Neuronal stem cell (in vitro differentiated cells): ENCODE measurements at places on chromosomes 5 and 9.

- DNase-seq = no peak
These were observed 42.1 kb upstream of the HTR4 start for GRCh38 chr5:148696187-148697036.

DNA sequence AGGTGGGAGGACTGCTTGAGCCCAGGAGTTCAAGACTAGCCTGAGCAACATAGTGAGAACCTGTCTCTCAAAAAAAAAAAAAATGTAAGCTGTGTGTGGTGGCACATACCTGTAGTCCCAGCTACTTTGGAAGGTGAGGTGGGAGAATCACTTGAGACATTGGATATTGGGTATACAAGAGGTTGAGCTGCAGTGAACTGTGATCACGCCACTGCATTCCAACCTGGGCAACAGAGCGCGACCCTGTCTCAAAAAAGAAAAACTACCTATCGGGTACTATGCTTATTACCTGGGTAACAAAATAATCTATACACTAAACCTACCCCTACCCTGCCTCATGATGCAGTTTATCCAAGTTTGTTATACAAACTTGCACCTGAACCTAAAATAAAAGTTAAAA is 64.9 kb downstream of the AOPEP start:
- no peak for DNase-seq

DNA sequence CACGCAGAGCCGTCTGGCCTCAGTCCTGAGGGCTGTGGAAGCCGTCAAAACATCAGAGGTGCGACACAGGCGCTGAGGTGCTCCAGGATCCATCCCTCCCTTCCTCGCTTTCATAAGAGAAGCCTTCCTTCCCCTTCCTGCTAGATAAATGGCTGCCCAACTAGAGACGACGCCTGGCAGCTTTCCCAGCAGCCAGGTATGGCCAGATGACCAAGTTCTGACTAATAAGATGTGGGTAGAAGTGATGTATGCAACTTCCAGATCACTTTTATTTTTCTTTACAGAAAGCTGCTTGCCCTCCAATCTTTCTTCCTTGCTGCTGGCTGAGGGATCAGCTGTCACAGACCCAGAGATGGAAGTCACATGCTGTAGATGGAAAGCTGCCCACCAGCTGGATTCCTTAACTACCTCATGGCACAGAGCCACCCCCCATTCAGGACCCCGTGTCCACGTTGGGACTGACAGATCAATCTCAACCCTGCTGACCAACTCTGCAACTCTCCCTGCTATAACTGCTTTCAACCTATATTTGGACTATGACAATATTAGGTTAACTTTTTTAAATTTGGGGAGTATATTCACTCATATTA is 8.8 kb downstream of the MAPK9 start:
- no peak for DNase-seq

DNA sequence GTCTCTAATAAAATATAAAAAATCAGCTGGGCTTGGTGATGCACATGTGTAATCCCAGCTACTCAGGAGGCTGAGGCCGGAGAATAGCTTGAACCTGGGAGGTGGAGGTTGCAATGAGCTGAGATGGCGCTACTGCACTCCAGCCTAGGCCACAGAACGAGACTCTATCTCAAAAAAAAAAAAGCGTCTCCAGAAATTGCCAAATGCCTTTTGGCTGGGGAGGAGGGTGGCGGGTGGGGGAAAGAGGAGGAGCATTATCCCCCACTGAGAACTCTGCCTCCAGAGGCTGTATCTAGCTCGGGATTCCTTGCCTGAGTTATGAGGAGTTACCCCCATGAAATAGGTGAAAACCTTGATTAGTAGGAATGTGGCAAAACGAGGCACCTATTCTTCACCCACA is 4.8 kb downstream of the ROPN1L start:
- DNase-seq = no peak

GRCh38 chr5:77798456-77798855 is 22.3 kb upstream of the TBCA start:
- DNase-seq = no peak

GRCh38 chr9:37574241-37574721 is 1.9 kb downstream of the FBXO10 start:
- no peak for DNase-seq

- DNase-seq = no peak
These were observed 19.7 kb upstream of the TERT start for GRCh38 chr5:1314564-1314982.

- DNase-seq = no peak
These were observed 174.7 kb downstream of the CACNA1B start for GRCh38 chr9:138052322-138052615.

GRCh38 chr5:153891394-153891793 is 147.3 kb downstream of the FAM114A2 start:
- no peak for DNase-seq

DNA sequence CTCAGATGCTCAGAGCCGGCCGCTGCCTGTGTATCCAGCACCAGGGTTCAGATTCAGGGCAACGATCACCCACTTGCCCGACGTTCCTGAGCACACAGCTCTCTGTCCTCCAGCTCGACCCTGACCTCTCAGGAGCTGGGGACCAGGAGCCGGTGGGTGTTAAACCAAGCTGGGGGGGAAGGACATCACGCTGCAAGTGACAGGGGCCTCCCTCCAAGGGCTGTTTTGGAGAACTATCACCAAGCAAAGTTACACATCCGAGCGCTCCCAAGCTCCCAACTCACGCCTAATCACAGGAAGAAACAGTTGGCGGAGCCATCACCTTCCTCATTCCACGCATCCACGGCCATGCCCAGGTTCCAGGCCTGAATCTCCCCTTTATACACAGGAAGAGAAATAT is 51.5 kb upstream of the ZNF354A start:
- no peak for DNase-seq

- no peak for DNase-seq
These were observed 134.6 kb upstream of the PPP1R26 start for GRCh38 chr9:135344915-135345500.

DNA sequence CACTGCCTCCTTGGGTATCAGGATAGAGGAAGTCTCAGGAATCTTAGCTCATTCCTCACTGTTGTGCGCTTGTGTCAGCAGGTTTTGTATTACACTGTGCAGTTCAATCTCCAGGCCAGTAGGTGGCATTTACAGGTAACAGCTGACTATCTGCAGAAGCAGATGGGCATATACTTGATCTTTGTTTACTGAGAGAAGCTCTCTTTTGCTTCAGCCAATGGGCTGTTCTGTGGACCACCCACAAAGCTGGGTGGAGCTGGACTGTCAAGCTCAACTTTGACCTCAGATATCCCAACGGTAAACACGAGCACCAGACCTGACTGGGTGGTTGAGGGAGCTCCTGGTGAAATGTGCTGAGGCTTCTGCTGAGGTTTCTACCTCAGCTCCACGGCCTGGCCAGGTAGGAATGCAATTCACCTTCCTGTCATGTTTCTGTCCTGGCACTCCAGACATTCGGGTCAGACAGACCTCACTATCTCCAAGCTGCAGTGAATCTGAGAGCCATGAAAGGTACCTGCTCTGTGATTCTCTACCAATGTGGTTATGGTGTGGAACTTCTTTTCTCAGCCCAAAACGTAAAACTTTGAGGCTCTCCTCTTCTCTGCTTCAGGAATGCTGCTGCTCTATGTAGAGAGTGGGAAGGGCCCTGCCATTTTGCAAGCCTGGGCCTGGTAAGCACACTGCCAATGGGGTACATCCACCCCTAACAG is 167.9 kb upstream of the ACTBL2 start:
- DNase-seq = no peak

DNA sequence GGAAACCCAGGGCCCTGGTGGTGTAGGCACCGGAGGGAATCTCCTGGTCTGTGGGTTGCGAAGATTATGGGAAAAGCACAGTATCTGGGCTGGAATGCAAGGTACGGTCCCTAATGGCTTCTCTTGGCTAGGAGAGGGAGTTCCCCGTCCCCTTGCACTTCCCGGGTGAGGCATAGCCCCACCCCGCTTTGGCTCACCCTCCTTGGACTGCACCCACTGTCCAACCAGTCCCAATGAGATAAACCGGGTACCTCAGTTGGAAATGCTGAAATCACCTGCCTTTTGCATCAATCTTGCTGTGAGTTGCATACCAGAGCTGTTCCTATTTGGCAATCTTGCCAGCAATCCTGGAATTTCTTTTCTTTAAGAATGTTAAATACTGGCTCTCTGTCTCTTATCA is 1429.1 kb downstream of the MAT2B start:
- DNase-seq = no peak

GRCh38 chr5:4113426-4113825 is 517.8 kb downstream of the IRX1 start:
- no peak for DNase-seq

GRCh38 chr9:2291980-2292704 is 277.0 kb downstream of the SMARCA2 start:
- DNase-seq = no peak

GRCh38 chr5:132096904-132097303 is 23.3 kb downstream of the CSF2 start:
- DNase-seq = no peak

GRCh38 chr5:154949781-154950180 is 8.9 kb downstream of the MRPL22 start:
- no peak for DNase-seq

DNA sequence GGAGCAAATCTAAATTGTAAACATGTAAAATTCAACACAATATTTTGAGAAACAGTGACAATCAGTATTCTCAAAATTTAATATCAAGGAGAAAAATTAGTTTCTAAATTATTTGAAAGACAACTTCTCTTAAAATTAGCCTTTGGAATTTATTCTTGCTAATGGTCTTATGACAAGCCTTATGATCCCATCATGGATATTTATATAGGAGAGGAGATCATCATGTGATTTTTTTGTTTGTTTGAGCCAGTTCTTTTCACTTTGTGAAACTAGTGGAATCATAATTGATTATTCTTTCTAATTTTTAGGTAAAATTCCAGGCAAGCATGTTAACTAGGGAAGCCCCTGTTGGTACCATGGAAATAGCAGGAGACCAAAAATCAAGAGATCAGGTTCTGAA is 24.7 kb downstream of the DMXL1 start:
- no peak for DNase-seq

GRCh38 chr9:135993409-135993742 is 32.2 kb upstream of the UBAC1 start:
- DNase-seq = no peak

- no peak for DNase-seq
These were observed 3.2 kb upstream of the SRP19 start for GRCh38 chr5:112857866-112858265.

DNA sequence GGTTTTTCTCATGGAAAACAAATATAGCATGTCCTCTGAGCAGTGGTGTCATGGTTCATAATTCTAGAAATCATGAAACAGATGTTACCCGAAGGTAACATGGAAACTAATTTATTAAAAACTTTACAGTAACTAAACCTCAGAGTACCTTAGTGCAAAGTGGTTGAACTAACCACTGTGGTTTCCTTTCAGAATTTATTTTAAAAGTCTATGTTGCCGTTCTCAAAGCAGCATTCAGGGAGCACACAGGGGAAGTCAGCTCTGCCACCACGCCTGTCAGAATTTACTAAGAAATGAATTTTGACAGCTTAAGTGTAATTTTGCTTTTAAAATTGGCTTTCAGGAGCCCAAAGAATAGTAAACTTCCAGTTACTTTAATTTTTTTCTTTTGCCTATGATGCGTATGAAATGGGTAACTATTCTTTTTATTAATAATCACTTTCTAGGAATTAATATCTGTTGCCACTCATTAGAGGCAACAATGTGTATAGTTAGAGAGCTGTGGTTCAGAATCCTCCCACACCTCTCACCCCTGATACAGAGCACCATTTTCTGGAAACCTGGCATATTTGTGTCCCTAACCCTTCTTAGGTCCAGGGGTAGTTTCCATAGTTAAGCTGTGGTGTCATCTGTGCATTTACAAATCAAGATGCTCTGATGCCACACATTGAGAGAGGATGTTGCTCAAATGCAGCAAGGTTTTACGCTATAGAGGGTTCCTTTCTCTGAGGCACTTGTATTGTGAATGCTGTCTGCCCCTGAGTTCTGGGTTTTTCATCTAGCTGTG is 202.6 kb downstream of the ZSWIM6 start:
- no peak for DNase-seq

DNA sequence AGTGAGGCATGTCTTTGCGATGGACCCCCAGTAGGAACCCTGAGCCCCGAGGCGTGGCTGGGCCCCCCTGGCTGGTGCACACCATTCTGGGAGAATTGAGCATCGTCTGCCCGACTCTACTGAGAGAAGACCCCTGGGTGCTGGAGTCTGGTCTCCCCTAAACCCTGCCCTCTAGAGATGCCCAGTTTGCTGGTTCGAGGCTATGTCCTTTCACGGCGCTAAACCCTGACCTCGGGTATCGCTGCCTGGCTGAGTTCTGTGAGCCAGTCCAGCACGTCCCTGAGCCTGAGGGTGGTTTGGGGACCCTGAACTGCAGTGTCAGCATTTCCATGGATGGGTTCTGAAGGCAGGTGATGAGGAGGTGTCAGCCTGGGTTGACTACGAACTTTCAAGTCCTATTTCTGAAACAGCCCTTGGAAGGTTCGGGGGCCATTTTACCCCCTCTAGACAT is 128.8 kb downstream of the RXRA start:
- DNase-seq = no peak

DNA sequence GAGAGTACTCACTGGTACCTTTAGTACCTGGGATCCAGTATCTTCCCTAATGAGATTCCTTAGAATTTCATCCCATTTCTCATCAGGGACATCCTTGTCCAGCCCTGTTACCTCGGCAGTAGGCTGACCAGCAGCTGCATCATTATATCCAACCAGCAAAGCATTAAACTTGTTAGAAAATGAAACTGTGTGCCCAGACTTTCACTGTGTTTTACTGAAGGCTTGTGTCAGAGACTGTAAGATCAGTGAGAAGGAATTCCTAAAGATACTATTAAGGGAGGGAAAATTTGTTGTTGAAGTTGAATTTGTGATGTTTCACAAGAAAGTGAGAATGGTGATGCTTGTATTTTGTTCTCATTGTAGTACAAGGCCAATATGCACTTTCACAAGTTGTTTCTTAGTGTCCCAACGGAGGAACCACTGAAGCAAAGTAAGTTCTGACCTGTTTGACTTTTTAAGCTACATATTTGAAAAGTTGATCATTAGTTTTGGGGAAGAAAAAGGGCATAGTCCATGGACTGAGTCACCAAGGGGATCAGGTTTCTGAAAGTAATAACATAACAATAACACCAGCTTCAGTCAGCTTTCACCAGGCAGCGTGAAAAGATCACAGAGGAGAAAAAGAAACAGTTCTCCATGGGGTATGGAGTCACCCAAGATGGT is 48.8 kb downstream of the GRAMD2B start:
- DNase-seq = no peak

GRCh38 chr5:150329038-150329437 is 26.3 kb upstream of the ARSI start:
- DNase-seq = no peak
